ENCODE measurements at places on chromosomes 2 and 18.
A peak's percentile ranks its signal among the peaks of the same experiment; 100 is the strongest.

DNA sequence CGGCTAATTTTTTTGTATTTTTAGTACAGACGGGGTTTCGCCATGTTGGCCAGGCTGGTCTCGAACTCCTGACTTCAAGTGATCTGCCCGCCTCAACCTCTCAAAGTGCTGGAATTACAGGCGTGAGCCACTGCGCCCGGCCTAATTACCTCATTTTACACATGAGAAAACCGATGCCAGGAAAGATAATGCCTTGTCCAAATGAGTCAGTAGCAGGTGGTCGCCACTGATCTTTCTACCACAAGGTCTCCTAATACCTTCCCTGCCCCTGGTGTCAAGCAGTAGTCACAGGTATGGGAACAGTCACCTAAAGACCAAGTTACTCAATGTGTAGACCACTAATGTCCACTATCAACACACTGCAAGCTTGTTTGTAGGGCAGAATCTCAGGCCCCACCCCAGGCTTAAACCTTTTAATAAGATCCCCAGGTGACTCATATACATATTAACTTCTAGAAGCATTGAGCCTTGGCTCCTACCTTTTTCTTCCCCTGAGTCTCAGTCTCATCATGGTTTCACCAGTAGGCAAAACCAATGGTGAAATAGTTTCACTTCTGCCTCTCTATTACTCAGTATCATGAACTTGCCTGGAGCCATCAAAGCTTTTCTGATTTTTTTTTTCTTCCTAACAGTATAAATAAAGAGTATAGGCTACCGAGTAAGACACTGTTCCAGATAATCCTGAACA lies 6.9 kb upstream of the EPB41L5 start:
- DNase-seq, result no peak

DNA sequence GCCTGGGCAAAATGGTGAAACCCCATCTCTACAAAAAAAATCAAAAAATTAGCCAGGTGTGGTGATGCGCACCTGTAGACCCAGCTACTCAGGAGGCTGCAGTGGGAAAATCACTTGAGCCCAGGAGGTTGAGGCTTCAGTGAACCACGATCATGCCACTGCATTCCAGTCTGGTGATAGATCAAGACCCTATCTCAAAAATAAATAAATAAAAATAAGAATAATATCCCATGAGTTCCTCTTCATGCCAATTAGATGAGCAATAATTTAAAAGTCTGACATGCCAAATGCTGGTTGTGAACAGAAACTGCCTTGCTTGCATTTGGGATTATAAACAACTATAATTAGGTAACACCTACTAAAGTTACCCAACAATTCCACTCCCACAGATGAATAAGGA lies 22.1 kb upstream of the ANKRD44 start:
- DNase-seq, result no peak

DNA sequence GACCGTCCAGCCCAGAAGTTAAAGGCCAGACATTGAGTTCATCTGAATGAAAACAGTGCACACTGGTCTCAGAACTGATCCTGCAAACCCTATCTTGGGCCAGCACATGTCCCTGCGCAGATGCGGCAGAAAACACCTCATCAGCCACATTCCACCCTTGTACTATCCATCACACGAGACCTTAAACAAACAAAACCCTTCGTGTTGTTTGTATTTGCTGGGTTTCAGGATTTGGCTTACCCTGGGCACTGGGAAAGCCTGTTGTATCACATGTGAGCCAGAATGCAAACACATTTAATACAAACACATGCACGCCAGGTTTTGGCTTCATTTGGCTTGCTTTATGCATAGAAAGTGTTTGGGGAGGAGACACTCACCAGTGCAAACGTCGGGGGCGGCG lies 12.5 kb downstream of the WIPF1 start:
- DNase-seq, result peak; percentile 56

DNA sequence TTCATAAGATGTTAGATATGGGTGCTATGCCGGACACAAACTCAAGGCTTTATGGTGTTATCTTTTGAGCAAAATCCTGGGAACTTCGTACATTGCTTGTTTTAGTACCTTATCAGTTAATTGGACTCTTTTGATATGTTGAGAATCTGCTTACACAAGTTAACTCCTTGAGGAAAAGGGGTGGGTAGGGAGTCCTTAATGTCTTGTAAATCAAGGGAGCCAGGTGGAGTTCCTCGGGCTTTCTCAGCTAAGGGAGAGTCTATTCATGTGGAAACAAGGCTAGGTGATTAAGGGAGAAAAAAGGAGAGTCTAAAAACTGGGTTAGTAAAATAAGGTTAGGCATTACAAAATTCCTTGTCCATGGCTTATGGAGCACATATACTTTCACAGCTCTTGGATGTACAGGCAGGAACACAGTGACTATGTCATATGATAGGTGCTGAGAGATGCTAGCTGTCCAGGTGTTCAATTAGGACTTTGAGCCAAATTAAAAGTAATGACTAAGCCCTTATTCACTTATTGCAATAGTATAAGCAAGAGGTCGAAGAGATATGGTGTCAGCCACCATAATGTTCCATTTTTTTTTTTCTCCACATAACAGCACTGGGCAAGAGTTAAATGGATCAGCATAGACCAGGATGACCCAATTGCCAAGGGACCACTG lies 59.5 kb upstream of the DYNAP start:
- no peak for DNase-seq

DNA sequence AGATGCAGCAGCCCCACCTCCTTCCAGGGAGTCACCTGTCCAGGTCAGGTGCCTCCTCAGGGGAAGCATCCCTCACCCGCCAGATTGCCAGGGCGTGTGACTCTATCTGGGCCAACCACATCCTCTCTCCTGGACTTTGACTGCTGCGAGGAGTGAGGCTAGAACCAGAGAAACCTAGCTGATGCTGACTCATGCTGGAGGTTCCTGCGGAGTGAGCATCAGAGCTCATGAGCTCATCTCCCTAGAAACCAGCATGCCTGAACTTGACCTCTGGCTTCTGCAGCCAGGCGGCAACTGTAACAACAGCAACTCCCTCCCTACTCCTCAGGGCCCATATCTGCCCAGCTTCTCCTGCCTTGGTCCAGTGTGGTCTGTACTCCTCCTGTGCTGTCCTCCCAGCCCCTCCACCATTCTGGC lies 28.3 kb upstream of the NT5DC4 start:
- DNase-seq, result peak; percentile 90

DNA sequence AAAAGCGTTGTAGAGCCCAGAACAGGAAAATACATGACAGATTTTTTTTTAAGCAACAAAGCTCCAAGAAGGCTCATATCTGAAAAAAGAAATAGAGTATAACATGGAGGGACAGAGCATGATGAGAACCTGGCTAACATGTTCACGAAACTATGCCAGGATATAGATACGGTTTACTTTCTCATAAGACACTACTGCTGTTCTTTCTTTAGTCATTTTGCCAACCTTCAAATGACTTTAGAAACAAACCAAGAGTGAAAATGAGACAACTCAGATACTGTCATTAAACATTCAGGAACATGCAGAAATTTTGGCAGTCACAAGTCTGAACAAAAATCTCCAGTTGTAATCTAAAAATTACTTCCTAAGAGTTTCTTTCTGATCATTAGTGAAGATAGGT lies 14.3 kb downstream of the LPIN2 start:
- no peak for DNase-seq

GRCh38 chr2:221705185-221705877 lies 133.2 kb upstream of the EPHA4 start:
- no peak for DNase-seq

DNA sequence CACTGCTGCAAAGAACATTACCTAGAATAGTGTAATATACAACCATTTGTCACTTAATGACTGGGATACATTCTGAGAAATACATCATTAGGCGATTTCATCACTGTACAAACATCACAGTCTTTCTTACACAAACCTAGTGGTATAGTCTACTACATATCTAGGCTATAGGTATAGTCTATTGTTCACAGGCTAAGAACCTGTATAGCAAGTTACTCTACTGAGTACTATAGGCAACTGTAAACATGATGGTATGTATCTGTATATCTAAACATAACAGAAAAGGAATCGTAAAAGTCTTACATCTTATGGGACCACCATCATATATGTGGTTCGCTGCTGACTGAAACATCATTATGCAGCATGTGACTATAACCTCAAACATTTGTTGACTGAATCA lies 21.4 kb downstream of the SP3 start:
- DNase-seq, result no peak

DNA sequence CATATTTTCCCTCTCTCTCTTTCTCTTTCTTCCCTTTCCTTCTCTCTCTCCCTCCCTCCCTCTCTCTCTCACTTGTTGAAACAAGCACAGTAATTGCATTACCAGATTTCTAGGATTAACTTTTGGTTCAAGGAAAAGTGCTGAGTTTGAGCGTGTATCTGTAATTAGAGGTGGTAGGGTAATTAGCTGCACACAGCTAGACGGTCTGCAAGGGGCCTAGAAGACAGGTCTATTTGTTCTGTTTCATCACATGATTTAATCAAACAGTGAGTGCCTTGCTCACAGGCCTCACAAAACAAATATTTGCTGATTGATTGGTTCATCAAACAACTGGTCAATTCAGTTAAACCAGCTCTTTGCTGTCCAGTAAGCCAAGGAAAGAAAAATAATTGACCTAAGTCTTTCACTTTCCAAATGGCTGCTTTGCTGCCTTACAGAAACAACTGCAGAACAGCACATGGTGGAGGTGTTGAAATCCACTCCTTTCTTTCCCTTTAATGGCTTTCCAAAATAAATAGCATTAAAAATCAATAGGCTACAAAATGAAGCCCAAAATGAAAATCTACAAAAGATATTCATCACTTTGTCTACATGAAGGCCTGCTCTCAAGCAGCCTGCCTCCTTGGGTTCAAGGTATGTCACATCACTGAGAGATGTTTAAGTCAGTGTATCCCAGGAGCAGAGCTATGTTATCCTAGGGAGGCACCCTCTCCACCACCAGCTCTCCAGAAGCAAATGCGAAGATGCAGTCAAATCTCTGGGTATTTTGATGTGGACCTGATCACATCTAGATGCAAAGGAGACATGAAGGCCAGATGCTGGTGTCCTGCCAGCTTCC lies 264.4 kb upstream of the SIX2 start:
- no peak for DNase-seq

DNA sequence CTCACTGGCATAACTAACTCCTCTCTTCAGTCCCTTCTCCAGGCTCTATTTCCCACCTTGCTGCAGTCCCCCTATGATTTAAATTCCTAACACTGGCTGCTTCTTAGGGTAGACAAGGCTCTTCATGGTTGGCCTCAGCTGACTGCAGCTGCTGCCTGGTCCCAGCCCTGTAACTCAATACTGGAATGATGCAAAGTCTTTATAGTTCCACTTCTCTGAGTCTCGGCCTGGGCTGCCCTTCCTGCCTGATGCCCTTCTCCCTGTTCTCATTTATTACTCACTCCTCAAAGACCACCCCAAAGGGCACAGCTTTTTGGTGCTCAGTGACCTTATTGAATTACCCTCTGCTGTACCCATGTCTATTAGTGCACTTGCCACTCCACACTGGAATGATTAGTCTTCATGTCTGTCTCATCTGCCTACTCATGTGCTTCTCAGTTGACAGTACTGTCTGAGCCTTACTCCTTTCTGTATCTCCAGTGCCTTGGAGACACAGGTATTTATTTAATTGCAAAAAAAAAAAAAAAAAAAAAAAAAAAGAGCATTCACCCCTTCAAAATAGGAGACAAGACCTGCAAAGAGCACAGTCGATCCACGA lies 199.4 kb upstream of the REV1 start:
- no peak for DNase-seq

DNA sequence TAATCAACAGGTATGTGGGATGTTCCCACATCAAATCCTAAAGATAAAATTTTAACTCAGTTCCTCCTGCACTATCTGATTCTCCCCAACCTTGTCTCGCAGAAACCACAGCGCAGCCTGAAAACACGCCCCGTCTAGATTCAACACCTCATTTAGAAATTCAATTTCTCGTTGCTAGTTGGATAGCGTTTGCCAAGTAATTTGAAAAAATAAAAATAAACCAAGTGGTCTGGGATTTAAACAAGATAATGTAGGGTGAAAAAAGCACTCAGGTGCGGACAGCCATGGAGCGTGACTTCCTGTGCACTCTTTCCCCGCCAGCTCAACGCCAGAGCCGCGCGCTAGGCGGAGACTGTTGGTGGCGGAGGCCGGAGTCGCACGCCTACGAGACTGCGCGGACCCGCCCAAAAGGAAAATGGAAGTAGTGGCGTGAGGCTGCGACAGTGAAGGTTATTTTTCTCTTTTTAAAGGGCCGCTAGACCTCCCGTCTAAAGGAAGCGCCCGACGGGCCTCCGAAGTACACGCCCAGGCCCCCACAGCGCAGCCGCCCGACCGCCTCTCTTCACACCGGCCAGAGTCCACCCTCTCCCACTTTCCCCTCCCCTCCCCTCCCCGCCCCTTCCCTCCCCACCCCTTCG lies 615 bp upstream of the CCNT2 start:
- DNase-seq, result no peak

- DNase-seq, result no peak
These were observed 32.5 kb upstream of the FOSL2 start for GRCh38 chr2:28360058-28360717.

GRCh38 chr2:64853894-64854293 lies 135.3 kb upstream of the SLC1A4 start:
- DNase-seq, result no peak

- no peak for DNase-seq
These were observed 11.5 kb downstream of the SPATS2L start for GRCh38 chr2:200317975-200318374.

DNA sequence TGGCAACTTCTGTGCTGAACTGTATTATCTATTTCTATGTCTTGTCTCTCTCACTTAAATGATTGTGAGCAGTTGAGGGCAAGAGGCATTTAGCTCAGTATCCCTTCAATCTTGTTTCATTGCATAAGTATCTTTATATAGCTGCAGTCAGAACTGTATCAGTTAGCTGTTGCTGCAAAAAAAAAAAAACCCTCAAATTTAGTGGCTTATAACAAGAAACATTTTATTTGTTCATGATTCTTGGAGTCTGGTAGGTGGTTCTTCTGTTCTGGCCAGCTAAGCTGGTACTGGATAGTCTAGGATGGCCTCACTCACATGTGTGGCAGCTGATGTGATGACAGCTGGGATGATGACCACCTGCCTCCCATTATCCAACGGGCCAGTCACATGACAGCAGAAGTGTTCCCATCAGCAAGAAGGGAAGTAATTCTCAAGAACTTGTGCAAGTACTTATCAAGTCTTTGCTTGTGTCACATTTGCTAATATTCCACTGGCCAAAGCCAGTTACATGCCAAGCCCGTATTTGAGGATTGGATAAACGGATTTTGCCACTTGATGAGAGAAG lies 67.8 kb downstream of the SLC4A3 start:
- no peak for DNase-seq

GRCh38 chr2:24824966-24825882 lies 32.0 kb downstream of the CENPO start:
- no peak for DNase-seq

Measured in AG08396 (cell line).